Lower lobe of right lung (tissue), 2 donors: ENCODE measurements at places on chromosomes 7 and 10. TPM values are rescaled to one million over a fixed set of nuclear protein-coding genes. Genes with fewer than 3 reads are reported as not detected.

ZNF467 gene
- 23.0 TPM for total RNA-seq

VSTM4 gene
- 18.7 TPM for total RNA-seq

CALML5 gene
- total RNA-seq = not detected

AGBL3 gene
- total RNA-seq = 6.1 TPM

RNF148 gene
- total RNA-seq = 1.5 TPM

ADGRA1 gene
- 0.38 TPM for total RNA-seq

FAM25C gene
- total RNA-seq = not detected

NEUROG3 gene
- total RNA-seq = not detected

- peaks cover 61% of the 10 kb centered on the region for H3K4me1 ChIP-seq
- H3K27me3 ChIP-seq = no peaks in the 10 kb centered on the region
- peak; percentile 33 for DNase-seq
- H3K27ac ChIP-seq = peak overlapping the region; percentile 79
- no peak overlapping the region for H3K4me3 ChIP-seq
- H3K36me3 ChIP-seq = no peaks in the 10 kb centered on the region
Measured at GRCh38 chr10:132632851-132633684, 95.5 kb downstream of the INPP5A start.

- no peak for DNase-seq
- no peak overlapping the region for H3K27ac ChIP-seq
- no peaks in the 10 kb centered on the region for H3K27me3 ChIP-seq
- H3K4me1 ChIP-seq = peaks cover 19% of the 10 kb centered on the region
- H3K36me3 ChIP-seq = no peaks in the 10 kb centered on the region
- H3K4me3 ChIP-seq = no peak overlapping the region
Measured at GRCh38 chr7:101901661-101902491, 84.5 kb downstream of the CUX1 start.

GRCh38 chr10:52637592-52637991, 135.0 kb downstream of the MBL2 start:
- no peak overlapping the region for H3K27ac ChIP-seq
- no peak overlapping the region for H3K4me3 ChIP-seq
- no peaks in the 10 kb centered on the region for H3K4me1 ChIP-seq
- no peaks in the 10 kb centered on the region for H3K27me3 ChIP-seq

- H3K4me1 ChIP-seq = no peaks in the 10 kb centered on the region
- H3K27ac ChIP-seq = no peak overlapping the region
- no peak for DNase-seq
- no peaks in the 10 kb centered on the region for H3K36me3 ChIP-seq
Measured at GRCh38 chr10:53209944-53210611, 437.5 kb upstream of the MBL2 start.

DNA sequence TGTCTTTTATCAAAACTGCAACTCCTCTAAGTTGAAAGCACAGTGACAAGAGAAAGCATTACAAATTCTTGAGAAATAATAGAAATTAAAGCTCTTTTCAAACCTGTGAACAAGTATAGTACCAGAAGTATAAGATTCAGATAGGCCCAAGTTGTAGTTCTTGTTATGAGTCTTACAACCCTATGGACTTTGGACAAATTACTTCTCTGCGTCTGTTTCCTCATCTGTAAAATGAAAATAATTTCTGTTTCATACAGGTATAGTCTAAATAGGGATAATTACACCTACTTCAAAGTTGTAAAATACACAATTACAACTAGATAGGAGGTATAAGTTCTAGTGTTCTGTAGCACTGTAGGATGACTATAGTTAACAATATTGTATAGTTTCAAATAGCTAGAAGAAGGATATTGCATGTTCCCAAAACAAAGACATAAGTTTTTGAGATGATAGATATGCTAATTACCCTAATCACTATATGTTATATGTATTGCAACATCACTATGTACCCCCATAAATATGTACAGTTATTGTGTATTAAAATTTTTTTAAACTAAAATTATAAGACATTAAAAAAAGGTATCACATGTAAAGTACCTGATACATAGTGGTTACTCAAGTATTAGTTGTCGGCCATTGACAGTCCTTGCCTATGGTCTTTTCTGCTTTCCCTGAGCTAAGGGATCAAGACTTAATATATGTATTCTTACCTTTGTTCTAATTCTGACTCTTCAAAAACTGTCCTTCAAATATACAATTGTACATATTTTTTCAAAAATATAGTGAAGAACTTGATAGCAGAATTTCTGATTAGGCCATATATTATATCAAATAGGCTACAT, 1.8 kb upstream of the WASL start:
- peak overlapping the region; percentile 82 for H3K4me3 ChIP-seq
- no peaks in the 10 kb centered on the region for H3K36me3 ChIP-seq
- H3K27me3 ChIP-seq = no peaks in the 10 kb centered on the region
- DNase-seq = no peak
- H3K4me1 ChIP-seq = peaks cover 28% of the 10 kb centered on the region

GRCh38 chr10:1440897-1441296, 296.4 kb downstream of the ADARB2 start:
- no peak for DNase-seq
- no peak overlapping the region for H3K4me3 ChIP-seq
- no peaks in the 10 kb centered on the region for H3K4me1 ChIP-seq
- H3K36me3 ChIP-seq = no peaks in the 10 kb centered on the region

DNA sequence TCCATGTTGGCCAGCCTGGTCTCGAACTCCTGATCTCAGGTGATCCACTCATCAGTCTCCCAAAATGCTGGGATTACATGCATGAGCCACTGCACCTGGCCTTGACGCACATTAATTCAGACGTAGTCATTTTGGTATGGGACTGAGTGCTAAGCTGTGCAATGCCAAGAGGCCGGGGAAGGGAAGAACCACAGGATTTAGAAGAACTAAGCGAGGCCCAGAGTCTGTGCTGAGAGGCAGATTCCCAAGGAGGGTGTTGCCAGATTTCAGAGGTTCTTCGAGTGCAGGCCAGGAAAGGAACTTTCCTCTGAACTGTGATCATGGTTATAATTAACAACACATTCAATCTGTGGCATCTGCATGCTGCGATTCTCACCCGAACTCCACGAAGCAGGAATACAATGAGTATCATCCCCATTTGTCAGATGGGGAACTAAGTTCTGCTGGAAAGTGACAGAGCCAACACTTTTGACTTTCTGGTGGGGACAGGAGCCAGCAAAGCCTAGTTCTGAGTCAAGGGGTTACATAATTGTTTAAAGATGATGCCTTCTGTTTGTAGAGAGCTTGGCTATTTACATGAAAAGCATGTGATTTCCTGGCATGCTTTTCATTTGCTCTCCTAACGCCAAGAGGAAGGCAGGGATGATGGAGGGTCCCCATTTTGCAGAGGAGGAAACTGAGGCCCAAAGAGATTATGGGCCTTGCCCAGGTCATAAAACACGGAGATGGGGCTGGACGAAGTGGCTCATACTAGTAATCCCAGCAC, 6.2 kb upstream of the ZAN start:
- H3K4me1 ChIP-seq = peaks cover 6% of the 10 kb centered on the region
- H3K36me3 ChIP-seq = no peaks in the 10 kb centered on the region
- no peak for DNase-seq
- peaks cover 7% of the 10 kb centered on the region for H3K27me3 ChIP-seq

DNA sequence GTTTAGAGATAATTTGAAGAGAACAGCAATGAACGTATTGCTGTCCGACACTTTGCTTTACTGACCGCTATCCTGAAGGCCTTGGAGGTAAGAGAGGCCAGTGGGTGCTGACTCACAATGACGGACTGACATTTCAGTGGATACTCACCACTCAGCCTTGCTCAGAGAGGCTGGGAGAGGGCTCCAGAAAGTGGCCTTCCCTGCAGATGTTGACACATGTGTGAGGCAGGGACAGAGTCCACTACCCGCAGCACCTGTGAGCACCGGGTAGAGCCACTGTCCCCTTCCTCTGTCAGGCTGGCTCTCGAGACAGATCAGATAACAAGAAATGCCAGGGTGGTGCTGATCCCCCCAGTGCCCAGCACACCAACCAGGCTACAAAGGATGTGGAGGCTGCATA, 75.0 kb downstream of the GPR26 start:
- no peaks in the 10 kb centered on the region for H3K4me1 ChIP-seq
- no peak for DNase-seq
- H3K27ac ChIP-seq = no peak overlapping the region
- no peaks in the 10 kb centered on the region for H3K27me3 ChIP-seq
- no peak overlapping the region for H3K4me3 ChIP-seq
- no peaks in the 10 kb centered on the region for H3K36me3 ChIP-seq

DNA sequence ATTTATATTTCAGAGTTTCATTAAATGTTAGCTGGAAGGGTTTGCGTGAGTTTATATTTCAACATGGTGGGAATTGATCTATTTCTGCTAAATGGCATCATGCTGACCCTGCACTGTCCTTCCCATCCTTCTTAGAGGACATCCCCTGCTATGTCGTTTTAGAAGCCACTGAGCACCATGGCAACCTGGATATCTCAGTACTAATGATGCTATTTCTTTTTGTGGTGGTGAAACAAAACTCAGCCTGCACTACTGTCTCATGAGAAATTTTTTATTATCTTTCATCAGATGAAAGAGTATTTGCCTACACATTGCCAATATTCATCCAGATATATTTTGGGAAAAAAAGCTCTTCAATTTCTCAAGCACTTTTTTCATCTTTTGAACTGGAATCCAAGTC, 12.1 kb downstream of the EPDR1 start:
- DNase-seq = no peak
- H3K27ac ChIP-seq = no peak overlapping the region
- H3K36me3 ChIP-seq = no peaks in the 10 kb centered on the region
- H3K4me1 ChIP-seq = peaks cover 7% of the 10 kb centered on the region

DNA sequence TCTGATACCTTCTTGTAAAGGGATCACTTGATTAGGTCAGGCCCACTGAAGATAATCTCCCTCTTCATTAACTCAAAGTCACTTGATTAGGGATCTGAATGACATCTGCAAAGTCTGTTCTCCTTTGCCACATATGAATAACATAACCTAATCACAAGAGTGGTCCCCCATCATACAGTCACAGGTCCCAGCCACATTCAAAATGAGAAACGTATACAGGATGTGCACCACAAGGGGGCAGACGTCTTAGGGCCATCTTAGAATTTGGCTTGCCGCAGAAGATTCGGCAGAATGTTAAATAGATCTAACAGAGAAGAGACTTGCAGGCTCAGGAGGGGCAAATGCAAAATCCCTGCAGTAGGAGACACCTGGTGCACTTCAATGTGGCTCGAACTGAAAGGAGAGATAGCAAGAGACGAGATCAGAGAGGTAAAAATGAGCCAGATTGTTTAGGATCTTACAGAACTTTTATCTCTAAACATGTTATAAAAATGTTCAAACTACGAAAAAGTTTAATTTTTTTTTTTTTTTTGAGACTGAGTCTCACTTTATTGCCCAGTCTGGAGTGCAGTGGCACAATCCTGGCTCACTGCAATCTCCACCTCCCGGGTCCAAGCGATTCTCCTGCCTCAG, 10.4 kb upstream of the SMC3 start:
- no peak overlapping the region for H3K4me3 ChIP-seq
- H3K36me3 ChIP-seq = no peaks in the 10 kb centered on the region
- H3K4me1 ChIP-seq = no peaks in the 10 kb centered on the region
- no peaks in the 10 kb centered on the region for H3K27me3 ChIP-seq
- no peak overlapping the region for H3K27ac ChIP-seq
- DNase-seq = no peak

GRCh38 chr10:24255881-24256311, 47.0 kb downstream of the KIAA1217 start:
- DNase-seq = no peak
- no peaks in the 10 kb centered on the region for H3K27me3 ChIP-seq
- H3K27ac ChIP-seq = no peak overlapping the region
- no peak overlapping the region for H3K4me3 ChIP-seq
- peaks cover 12% of the 10 kb centered on the region for H3K4me1 ChIP-seq
- H3K36me3 ChIP-seq = no peaks in the 10 kb centered on the region

DNA sequence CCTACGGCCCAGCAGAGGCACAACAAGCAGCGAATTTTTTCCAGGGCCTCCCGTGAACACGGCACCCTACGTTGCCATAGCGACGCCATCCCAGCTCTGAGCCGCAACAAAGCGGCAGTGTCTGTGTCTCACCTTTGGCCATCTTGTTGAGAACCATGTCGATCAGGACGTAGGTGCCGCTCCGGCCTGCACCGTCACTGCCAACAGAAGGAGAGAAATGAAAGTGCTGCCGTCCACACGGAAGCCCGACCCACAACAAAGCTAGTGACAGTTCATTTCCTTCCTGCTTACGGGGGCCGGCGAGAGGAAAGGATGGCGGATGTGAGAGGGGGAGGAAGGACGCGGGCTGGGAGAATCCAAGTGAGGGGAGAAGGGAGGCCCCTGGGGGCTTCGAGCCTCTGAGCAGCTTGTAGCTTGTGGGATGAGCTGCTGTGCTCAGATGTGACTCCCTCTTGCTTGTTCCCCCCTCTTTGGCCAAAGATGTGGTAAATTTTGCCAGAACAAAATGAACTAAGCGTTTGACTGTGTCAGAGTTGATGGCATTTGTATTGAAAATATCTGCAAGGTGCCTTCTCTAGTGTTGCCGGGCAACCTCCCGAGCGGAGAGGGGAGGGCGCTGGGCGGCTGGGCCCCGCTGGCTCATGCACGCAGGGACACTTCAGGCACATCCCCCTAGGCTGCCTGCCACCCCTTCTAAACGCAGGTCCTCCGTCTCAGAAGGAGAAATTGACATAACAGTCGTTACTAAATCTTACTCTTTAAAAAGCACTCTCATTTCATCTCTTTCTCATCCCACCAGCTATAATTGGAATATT, 232.2 kb downstream of the DNAJB6 start:
- DNase-seq = peak; percentile 64
- H3K36me3 ChIP-seq = no peaks in the 10 kb centered on the region
- peaks cover 16% of the 10 kb centered on the region for H3K4me1 ChIP-seq
- H3K27ac ChIP-seq = peak overlapping the region; percentile 66

DNA sequence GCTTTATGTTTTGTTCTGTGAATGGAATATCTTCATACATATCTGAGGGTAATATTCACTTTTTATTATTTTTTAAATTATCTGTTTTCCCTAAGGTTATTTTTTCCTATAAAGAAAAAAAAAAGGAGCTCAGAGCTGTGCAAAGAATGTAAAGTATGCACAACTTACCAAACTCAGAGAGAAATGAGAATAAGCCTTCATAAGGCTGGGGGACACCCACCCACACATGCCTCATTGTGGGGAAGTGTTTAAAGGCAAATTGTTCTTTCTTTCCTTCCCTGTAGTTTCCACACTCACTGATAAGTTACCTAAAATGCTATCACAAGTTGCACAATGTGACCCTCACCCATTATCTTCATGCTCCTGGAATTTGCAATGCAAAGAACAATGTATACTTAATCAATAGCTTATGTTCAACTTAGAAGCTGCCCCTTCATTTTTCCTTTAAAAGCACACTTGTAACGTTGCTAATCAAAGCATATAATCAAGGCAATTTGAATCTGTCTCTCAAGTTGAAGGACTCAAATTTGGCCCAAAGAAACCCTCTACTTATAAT, 108.1 kb downstream of the GNAT3 start:
- no peaks in the 10 kb centered on the region for H3K4me1 ChIP-seq
- no peaks in the 10 kb centered on the region for H3K36me3 ChIP-seq
- no peaks in the 10 kb centered on the region for H3K27me3 ChIP-seq
- no peak overlapping the region for H3K27ac ChIP-seq

DNA sequence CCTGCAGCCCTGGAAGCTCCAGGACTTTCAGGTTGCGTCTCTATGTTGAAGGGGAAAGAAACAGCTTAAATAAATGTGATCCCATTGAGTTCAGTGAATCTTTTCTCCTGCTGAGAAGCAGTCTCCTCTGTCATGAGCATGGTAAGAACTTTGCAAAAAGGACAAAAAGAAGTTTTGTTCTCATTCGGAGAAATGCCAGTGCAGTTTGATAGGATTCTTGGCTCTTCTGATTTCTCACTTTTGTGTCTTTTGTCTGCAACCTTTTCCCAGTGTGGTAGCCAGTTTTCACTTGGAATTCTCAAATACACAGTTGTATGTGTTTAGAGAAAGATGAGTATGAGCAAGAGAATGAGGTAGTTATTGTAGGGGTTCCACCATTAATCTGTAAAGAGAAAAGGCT, 64.3 kb downstream of the AP3M1 start:
- peaks cover 88% of the 10 kb centered on the region for H3K36me3 ChIP-seq
- H3K27ac ChIP-seq = no peak overlapping the region
- no peak overlapping the region for H3K4me3 ChIP-seq
